Mesothelial cell of epicardium (in vitro differentiated cells): ENCODE measurements at places on chromosomes 5 and 9.

DNA sequence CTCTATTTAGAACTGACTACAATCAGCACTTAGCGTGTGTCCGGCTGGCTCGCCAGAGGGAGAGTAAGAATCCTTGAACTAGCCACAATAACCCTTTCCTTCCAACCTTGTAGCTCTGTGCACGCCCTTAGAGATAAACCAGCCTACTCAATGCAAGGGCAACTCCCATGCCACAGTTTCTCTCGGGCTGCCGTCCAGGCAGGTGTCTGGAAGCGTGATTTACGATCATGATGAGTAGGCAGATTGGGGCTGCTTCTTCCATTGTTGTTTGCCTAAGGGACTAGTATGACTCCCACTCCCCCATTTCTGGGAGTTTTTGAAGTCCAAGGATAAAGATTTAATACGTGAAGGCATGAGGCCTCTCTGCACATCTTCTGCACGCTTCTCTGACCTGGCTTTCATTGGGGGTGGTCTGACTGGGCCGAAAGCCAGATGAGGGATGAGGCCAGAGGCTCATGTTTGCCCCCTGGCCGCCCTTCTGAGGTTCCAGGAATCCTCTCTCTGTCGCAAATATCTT lies 134.0 kb upstream of the MYO10 start:
- peak; percentile 74 for DNase-seq

GRCh38 chr9:72333197-72333596 lies 31.8 kb downstream of the ZFAND5 start:
- no peak for DNase-seq

- DNase-seq, result no peak
Measured at GRCh38 chr5:131109540-131110255, 55.4 kb downstream of the HINT1 start.

DNA sequence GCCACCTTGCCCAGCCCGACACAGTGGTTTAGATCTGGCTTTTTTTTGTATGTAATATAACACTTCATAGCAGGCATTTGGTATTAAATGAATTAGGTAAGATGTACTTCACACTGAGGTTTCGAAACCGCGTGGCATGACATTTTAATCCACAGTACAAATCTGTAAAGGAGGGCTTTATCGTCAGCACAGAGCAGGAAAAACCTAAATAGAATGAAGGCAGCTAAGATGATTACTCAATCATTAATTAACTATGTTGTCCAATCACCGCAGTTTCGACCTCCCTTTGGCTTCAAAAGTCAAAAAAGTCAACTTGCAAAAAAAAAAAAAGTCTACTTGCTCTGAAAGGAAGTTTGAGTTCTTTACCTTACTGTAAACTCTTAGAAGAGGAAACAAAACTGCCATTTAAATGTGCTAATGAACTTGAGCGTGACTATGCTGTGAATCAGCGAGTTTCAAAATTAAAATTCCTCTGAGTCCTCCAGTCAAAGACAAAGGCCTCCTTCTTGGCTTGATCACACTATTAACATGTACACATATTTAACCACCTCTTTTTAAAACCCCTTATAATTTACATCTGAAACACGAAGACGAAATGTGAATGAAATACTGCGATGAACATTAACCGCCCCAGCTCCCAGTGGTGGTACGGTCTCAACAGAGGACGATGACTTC lies 698 bp upstream of the SEC24A start:
- DNase-seq, result no peak

GRCh38 chr5:97223596-97223995 lies 40.5 kb upstream of the RIOK2 start:
- DNase-seq, result no peak

GRCh38 chr9:2479056-2479565 lies 142.5 kb upstream of the VLDLR start:
- DNase-seq, result no peak

- peak; percentile 65 for DNase-seq
Measured at GRCh38 chr5:38922199-38922598, 76.4 kb downstream of the OSMR start.

DNA sequence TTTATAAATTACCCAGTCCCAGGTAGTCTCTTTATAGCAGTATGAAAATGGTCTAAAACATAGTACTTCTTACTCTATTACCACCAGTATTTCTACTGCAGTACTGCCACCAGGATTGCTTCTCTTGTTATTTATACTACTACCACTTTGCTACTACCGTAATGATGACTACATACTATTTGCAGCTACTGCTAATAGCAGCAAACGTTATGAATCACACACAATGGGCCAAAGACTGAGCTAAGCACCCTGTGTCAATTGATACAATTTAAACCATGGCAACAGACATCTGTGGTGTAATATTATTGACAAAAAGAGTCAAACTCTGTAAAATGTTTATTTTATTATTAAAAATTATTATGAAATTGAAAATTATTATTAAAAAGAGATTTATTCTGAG lies 15.3 kb upstream of the KIF12 start:
- DNase-seq, result no peak

GRCh38 chr5:98929710-98930298 lies 997 bp upstream of the CHD1 start:
- no peak for DNase-seq

GRCh38 chr9:126872516-126872915 lies 12.1 kb downstream of the ZBTB34 start:
- DNase-seq, result no peak
